Vagina (tissue), 2 donors: ENCODE measurements at places on chromosomes 5 and 9. TPM values are rescaled to one million over a fixed set of nuclear protein-coding genes. Genes with fewer than 3 reads are reported as not detected.

WWC1 gene
- total RNA-seq: 18.7 TPM

DNA sequence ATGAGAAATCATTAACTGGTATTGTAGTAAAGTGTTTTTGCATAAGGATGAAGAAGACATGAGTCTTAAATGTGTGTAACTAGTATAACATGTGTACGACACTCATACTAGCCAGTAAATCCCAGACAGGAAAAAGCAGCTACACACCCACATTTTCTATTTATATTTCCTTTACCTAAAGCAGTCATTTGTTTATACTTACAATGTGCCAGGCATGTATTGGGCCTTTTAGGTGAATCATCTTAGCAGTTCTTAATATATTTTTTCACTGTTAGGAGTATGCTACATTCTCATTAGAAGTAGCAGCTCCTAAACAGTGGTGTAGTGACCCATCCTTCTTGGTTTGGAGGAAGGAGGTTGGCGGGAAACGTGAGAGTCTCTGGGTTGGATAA lies 55.8 kb upstream of the TMC1 start:
- no peak for DNase-seq

PDE6A gene
- total RNA-seq: 0.25 TPM

- no peak for DNase-seq
Measured at GRCh38 chr5:134592141-134592746, 40.4 kb downstream of the SAR1B start.

NTMT1 gene
- 15.5 TPM for total RNA-seq

NOXA1 gene
- total RNA-seq: 2.9 TPM

DNA sequence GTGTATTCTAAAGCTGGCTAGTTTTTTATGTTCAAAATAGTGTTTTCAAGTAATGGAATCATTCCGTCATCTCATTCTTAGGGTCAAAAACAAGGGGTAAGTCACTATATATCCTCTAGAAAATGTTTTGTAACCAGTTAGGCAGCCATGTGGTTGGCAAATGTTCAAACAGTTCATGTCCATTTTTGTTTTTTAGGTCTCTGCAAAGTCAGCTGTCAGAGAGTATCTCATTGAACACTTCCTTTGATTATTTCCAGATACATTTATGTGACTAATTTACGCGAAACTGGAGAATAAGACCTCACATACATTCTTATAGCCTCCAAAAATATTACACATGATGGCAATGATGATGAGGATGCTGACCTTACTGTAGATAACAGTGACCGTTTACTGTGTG lies 50.4 kb downstream of the TRIO start:
- no peak for DNase-seq

DNA sequence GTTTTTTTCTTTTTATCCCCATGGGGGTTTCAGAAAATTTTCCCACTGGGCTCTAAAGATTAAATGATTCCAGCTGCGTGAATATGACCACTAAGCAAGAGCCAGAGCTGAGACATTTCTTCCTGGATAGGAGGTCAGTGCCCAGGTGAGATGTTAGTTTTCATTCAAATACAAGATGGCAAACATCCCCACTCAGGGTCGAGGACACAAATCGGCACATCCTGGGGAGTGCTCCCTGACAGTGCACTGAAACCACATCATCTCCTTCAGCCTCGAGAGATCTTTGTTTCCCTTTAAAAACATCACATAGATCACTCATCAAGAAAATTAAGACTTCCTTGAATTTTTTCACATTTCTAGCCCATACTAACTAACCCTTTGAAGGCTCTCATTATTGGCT lies 273.2 kb upstream of the PANK3 start:
- no peak for DNase-seq

GRCh38 chr5:176743136-176743861 lies 67.1 kb upstream of the UNC5A start:
- DNase-seq: peak; percentile 49

- no peak for DNase-seq
Measured at GRCh38 chr5:143442385-143442784, 38.9 kb upstream of the NR3C1 start.

SCGB3A2 gene
- not detected for total RNA-seq

SLC36A3 gene
- not detected for total RNA-seq

GRCh38 chr5:3199962-3200755 lies 395.5 kb upstream of the IRX1 start:
- no peak for DNase-seq

DNA sequence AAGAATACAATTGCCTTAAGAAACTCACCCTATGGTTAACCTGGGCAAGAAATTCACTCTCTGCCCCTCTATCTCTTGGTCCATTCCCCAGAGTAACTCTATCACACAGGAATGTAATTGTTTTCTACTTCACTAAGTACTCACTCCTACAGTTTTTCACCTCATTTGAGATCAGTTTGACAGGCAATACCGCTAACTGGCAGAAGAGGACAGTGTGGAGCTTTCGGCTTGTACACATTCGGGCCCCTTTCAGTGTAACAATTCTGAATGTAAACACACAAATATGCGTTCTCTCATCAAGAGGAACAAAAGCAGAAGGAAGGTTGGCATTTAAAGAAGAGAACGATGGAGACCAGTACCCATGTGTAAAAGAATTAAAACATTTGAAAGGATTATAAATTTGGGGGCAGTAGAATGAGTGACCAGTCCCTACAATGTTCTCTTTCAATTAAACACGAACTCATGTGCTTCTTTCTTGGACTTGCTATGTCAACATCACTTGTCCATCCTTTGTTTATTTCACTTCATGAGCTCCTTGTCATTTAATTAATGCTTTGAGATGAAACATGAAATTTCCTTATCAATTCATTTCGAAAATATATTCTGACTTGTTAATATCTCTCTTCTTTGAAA lies 188.5 kb upstream of the GRAMD2B start:
- no peak for DNase-seq

MZB1 gene
- not detected for total RNA-seq

GRCh38 chr9:121508415-121508814 lies 8.8 kb upstream of the GGTA1 start:
- DNase-seq: no peak
